Bronchial smooth muscle cell (primary cell): ENCODE measurements at places on chromosomes 6 and 20. TPM values are rescaled to one million over a fixed set of nuclear protein-coding genes. Genes with fewer than 3 reads are reported as not detected.

The C6orf118 gene
- total RNA-seq = not detected in 2 replicates

The BPI gene
- total RNA-seq = 0.17 and 0.32 TPM in 2 replicates

The ZNF311 gene
- total RNA-seq = 1.6 and 2.3 TPM in 2 replicates

The IPCEF1 gene
- total RNA-seq = 0.09 and 0.47 TPM in 2 replicates

The NOL4L gene
- 3.7 and 4.1 TPM in 2 replicates for total RNA-seq

The HNF4A gene
- total RNA-seq = not detected in 2 replicates

The OXT gene
- not detected in 2 replicates for total RNA-seq

The LRFN2 gene
- total RNA-seq = not detected in 2 replicates

The KCNS1 gene
- 0.09 and 0.79 TPM in 2 replicates for total RNA-seq

The CYP39A1 gene
- total RNA-seq = 0.79 and 2.2 TPM in 2 replicates

The RCAN2 gene
- 0.09 and 1.6 TPM in 2 replicates for total RNA-seq
